ENCODE measurements at places on chromosomes 5 and 9.

DNA sequence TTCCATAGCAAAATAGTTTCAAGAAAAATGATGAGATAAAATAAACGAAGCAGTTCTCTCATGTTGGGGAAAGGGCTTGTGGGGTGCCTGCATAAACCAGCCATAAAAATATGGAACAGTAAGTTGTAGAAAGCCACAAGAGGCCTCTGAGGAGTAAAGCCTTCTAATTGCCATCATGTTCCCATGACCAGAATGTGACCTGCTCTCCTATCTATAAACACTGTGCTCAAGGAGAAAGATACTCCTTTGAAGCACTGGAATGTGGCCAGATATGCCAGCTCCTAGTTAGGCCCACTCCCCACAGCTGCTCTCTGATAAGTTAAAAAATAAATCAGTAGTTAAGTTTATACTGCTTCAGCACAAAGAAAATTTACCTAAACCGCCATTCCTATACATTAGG lies 65.8 kb downstream of the SETX start:
- DNase-seq = no peak

DNA sequence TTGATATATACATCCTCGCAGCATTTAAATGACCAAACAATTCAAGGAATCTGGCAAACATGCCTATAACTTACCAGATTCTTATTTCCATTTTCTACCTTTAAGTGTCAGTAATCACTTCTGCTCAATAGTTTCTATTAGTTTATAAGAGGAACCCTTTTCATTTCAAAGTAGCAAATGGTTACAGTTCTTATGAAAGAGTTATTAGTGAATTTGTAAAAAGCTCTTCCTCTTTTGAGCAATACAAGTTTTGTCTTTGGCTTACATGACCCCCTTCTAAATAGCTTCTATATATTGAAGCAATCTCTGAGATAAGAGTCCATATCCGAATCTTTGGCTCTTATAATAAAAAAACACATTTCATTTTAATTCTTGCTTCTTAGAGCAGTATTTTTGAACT lies 42.0 kb downstream of the ELL2 start:
- no peak for DNase-seq

GRCh38 chr9:7117676-7118561 lies 360.1 kb downstream of the KDM4C start:
- no peak for DNase-seq

GRCh38 chr9:34185778-34186551 lies 7.1 kb downstream of the UBAP1 start:
- DNase-seq = no peak

GRCh38 chr5:135356522-135357318 lies 42.3 kb downstream of the MACROH2A1 start:
- DNase-seq = no peak

GRCh38 chr5:74113927-74114326 lies 487.9 kb downstream of the ARHGEF28 start:
- DNase-seq = no peak
